ENCODE measurements at places on chromosomes 7 and 10.

DNA sequence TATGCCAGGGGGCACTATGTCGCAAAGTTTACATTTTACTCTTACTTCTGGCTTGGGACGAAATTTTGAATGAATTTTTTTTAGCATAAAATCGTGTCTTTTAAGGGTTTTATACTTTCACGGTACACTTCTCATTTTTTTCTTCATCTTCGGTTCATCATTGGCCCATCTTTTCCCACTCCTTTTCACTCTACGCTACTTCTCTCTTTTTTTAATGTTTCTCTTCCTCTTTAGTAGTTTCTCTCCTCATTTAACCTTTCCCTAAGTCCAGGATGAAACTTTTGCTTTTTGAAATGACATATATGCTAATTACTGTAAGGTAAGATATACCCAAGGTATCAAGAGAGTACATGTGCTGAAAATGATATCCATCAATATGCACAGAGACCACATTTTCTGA, 39.5 kb downstream of the C7orf33 start:
- DNase-seq, result no peak

DNA sequence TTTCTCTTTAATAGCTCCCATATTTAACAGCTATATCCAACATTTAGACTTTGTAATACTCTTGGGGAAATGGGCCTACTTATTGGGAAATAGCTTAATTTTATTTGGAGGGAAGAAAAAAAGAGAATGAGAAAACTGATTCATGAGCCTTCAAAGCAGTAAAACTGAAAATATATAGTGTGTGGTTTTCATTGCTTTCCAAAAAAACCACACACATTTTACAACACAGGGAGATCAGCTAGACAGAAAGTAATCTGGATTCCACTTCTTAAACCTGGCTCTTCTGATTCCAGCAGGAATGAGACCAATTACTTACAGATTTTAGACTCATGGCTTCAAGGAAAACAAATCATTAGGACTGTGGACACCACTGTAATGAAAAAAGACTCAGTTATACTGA, 48.7 kb downstream of the CH25H start:
- no peak for DNase-seq

DNA sequence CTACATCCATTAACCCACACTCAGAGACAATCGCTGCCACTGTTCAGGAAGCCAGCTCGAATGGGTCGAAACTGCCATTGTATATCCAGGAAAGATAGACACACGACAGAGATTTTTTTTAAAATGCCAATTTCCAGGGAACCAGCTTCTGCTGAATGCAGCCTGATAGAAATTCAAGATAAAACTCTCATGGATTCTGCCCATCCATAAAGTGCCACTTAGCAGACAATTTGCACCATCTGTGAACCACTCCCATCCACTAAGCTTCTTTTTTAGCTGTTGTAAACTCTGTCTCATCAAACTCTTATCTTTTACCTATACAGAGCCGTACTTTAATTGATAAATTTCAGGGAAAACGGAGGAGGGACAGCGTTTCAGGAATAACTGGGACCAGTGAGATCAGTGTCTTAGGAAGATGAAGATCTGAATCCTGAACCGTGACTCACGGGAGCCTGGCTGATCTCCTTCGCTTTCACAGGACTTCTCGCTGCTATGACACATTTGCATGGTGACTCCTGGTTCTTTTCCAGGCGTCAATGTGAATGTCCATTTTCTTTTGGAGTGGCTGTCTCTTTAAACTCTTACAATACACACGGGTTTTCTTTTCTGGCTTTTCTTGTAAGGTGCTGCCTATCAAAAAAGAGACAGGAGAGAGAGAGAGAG, 103.4 kb downstream of the FAM204A start:
- no peak for DNase-seq

- no peak for DNase-seq
Observed at GRCh38 chr10:533611-534010, 155.9 kb downstream of the DIP2C start.

DNA sequence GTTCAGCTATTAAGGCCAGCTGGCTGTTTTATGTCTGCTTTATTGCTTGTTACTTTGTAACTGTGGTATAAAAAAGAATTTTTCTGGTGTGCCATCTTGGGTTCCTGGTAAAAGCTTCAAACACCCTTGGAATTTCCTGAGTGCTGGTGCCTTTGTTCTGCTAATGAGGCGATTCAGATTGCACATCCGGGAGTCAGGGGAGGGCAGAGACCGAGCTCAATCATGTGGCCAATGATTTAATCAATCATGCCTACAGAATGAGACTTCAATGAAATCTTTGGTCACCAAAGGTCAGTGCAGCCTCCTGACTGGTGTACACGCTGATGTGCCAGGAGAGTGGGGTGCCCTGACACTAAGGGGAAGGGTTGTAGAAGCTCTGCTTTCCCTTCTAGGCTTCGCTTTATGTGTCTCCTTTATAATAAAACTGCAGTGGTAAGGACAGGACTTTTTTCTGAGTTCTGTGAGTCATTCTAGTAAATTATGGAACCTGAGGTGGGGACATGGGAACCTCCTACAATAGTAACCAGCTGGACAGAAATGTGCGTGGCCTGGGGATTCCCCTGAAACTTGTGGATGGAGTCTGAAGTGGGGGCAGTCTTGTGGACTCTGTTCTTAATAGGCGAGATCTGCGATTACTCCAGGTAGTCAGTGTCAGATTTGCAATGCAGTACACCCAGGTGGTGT, 69.4 kb upstream of the OGDHL start:
- no peak for DNase-seq

- no peak for DNase-seq
Observed at GRCh38 chr7:32069116-32069650, 1.0 kb downstream of the PDE1C start.

Data from activated T-cell treated with anti-CD3 and anti-CD28 coated beads, Interleukin-2, amount 50 U/mL, for 72 hours (primary cell).